ENCODE measurements at places on chromosomes 12 and 14.

DNA sequence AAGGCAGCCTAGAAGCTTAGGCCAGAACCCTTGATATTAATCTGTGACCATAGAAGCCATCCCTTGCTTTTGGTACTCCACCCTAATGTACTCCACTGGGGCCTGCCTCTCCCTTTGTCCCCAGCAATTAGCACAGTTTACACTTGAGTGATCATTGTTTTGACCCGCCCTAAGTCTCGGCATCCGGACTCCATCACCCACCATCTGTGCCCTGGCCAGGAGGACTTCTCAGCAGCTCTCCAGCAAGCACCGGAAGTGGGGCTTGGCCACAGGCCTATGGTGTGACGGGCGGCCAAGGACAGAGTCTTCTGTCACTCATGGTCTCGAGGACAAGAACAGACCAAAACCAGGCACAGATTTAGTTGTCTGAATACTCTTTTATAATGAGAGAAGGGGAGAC is 126.5 kb upstream of the NTF3 start:
- no peak for DNase-seq

- DNase-seq, result no peak
These were observed 52.1 kb downstream of the VWF start for GRCh38 chr12:6072302-6072752.

DNA sequence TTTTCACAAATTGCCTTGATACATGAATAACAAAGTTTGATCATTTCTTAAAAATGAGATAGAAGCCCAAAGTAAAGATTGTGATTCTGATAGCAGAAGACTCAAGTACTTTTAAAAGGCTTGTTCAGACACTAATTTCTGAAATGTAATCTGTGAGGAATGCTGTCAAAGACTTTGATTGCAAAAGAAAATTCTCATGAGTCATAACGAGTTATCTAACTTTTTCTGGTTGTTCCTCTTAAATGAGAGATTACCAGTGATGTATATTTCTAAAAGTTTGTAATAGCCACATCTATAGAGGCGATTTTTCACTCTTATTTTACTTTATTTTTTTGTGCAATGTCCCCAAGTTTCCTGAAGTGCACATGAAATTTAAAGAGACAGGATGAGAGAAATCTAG is 7.0 kb downstream of the PYGL start:
- no peak for DNase-seq

GRCh38 chr12:53380794-53381730 is 1.1 kb downstream of the SP1 start:
- DNase-seq, result no peak

GRCh38 chr14:68621400-68622365 is 171.2 kb downstream of the ZFP36L1 start:
- DNase-seq, result no peak

DNA sequence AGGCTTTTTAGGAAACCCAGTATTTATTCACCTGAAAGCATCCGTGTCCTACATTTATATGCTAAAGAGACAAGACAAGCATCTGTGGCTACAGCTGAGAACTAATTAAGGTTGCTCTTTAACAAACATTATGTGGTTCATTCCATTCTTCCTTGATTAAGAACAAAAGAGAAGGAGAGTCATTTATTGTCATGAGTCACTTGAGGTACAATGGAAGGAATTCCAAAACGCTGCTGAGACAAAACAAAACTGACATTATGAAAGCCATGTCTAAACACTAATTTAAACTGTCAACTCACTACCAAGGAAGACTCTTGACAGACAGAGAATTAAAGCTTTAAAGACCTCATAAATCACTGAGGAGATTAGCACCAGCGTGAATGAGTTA is 214.4 kb downstream of the BMP4 start:
- DNase-seq, result no peak

GRCh38 chr12:78293059-78293686 is 462.5 kb downstream of the NAV3 start:
- no peak for DNase-seq

DNA sequence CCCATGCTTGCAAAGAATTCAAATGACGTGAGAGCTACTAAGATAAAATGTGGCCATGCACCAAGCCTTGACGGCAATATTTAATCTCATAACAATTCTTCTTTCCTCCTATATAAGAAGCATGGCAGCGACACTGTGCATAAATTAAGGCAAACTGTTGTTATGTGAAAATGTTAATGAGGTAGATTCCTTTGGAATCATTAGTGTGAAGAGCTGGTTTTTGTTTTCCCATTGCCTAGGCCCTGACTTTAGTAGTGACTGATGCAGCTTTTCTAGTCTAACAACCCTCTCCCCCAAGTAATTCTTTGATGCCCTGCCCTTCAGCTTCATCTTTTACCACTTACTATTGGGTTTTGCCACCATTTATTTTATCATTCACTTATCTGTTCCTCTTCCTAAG is 10.6 kb upstream of the PSEN1 start:
- DNase-seq, result no peak

DNA sequence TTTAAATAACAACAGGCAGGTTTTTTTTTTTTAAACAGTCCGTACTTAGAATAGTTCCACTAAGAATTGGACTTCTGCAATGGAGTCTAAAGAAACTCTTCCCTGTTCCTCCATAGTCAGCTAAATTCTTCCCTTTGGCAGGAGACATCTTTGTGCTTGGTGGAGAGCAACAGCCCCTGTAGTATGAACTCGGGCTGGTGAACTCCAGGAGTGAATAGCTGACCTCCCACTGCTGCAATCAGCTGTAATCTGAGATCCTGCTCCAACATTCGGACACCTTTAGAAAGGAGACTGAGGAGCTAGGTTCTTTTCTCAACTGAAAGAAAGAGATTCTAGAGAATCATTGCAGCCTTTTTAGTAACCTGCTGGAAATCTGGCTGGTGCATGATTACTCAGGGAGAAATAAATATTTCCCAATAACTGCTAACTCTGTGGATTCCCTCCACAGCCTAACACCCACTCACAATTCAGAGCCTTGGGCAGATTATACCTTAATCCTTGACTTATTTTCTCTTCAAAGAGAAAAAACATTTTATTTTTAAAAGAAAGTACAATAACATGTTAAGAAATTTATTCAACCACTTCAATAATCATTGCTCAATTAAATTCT is 25.6 kb upstream of the DBX2 start:
- DNase-seq, result no peak

- no peak for DNase-seq
These were observed 416.5 kb upstream of the GARIN6 start for GRCh38 chr12:99231031-99231430.

- DNase-seq, result no peak
These were observed 183.9 kb downstream of the APAF1 start for GRCh38 chr12:98828802-98829600.

DNA sequence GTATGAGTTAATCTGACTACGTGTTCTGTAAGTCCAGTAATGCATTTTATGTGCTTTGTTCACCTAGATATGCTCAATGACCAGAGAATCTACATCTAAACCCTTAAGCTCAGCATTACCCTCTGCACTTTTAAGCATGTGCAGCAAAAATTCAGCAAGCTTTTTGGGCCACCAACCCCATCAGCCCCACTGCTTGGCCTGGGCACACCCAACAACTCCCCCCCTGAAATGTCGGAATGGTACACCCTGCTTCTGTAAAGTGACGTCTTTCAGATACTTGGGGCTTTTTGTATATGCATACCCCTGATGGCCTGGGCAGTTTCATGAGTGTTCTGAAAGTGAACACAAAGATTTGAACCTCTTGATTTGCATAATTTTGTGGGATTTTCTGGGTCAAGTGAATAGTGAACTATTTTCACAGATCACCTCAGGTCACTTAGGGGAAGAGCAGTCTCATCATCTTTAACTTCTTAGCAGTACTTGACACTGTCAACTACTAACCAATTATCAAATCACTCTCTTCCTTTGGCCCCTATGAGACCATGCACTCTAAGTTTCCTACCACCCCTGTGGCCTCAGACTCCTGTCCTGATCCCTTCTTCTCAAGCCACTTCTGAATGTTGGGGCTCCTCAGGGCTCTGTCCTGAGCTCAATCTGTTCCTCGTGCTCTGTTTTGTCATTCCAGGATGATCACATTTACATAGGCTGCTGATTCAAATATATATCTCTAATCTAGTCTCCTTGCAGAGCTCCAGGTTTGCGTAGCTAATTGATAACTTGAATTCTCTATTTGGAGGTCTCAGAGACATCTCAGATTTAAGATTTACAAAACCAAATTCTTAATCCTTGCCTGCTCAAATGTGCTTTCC is 36.3 kb upstream of the PPM1A start:
- DNase-seq, result no peak

DNA sequence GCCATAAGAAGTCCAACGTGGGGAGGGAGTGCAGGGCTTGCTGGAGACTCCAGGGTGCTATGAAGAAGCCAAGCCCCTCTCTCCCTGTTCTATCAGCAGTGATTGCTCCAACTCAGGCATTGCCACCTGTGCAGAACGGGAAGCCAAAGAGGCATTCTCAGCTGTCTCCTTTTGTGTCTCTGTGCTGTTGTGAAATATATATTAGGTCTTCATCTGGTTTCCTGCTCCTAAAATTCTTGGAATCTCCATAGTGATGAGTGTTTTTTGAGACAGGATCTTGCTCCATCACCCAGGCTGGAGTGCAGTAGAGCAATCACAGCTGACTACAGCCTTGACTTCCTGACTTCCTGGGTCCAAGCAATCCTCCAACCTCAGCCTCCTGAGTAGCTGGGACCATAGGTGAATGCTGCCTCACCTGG is 51.2 kb upstream of the AEBP2 start:
- DNase-seq, result no peak

DNA sequence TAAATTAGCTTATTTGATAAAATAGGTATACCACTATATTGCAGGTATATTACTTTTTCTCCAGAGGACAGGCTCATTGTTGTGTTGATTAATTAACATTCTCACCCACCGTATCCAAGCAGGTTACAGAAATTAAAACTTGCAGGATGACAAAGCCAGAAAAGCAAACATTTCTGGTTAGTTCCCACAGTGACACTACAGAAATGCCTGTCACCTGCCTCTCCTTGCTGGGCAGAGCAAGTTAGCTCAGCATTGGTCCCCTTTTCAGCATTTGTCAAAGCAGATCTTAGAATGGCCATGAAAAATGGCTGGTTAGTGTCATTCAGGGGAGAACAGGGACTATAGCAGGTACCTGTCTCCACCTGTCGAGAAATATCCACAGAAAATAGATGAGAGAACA is 38.8 kb downstream of the RMST start:
- no peak for DNase-seq

- DNase-seq, result no peak
These were observed 20.6 kb downstream of the CCDC92 start for GRCh38 chr12:123952037-123952436.

DNA sequence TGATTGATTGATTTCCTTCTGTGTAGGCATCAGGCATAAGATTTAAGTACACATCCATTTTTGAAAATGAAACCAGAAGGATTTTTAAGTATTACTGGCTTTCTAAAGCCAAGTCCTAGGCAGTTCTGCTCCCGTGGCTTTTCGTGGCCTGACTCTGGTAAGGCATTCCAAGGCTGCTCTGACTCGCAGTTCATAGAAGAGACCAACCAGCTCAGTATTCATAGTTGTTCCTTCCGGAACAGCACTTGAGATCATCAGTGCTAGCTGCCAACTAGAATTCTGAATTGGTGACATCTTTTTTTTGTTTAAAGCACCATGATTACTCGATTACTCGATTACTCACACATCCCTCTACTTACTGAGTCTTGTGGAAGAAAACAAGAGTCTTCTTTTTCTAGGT is 25.9 kb downstream of the SUDS3 start:
- DNase-seq, result no peak

All from stimulated activated CD8-positive, alpha-beta memory T cell treated with anti-CD3 and anti-CD28 coated beads, Interleukin-7, amount 100 ng/mL, for 1 hour (primary cell).